ENCODE measurements at places on chromosomes 11 and 22. TPM values are rescaled to one million over a fixed set of nuclear protein-coding genes. Genes with fewer than 3 reads are reported as not detected.

KRTAP5-8 gene
- total RNA-seq, result not detected

MMP27 gene
- total RNA-seq, result not detected

MIF gene
- 904 TPM for total RNA-seq

ANO1 gene
- total RNA-seq, result 2.7 TPM

ABCG4 gene
- total RNA-seq, result 0.36 TPM

PKNOX2 gene
- total RNA-seq, result not detected

DHCR7 gene
- total RNA-seq, result 39.4 TPM

TPH1 gene
- 0.03 TPM for total RNA-seq

RFPL1 gene
- not detected for total RNA-seq

CHEK1 gene
- total RNA-seq, result 33.7 TPM

MYBPC3 gene
- 0.05 TPM for total RNA-seq

USP35 gene
- total RNA-seq, result 7.8 TPM

BACE1-AS gene
- 2.1 TPM for total RNA-seq

DEUP1 gene
- not detected for total RNA-seq

Measured in A549 treated with GW870086 at 1 μM for 4 hours (cell line).